ENCODE measurements at places on chromosomes 16 and 17. TPM values are rescaled to one million over a fixed set of nuclear protein-coding genes. Genes with fewer than 3 reads are reported as not detected.

SOST gene
- not detected for total RNA-seq

CDH5 gene
- total RNA-seq: 7.8 TPM

CBLN1 gene
- 5.0 TPM for total RNA-seq

B3GNT9 gene
- 0.63 TPM for total RNA-seq

HOXB6 gene
- not detected for total RNA-seq

CLEC10A gene
- total RNA-seq: not detected

C16orf90 gene
- not detected for total RNA-seq

PRR29 gene
- 1.9 TPM for total RNA-seq

KRTAP4-9 gene
- total RNA-seq: not detected

PERCC1 gene
- not detected for total RNA-seq

MARF1 gene
- 64.5 TPM for total RNA-seq

NOL11 gene
- total RNA-seq: 67.6 TPM

KRT37 gene
- not detected for total RNA-seq
